ENCODE measurements at places on chromosomes 12 and 14.

GRCh38 chr14:36941783-36942521, 230.5 kb downstream of the SLC25A21 start:
- peak; percentile 51 for DNase-seq

GRCh38 chr12:11738450-11738849, 89.0 kb downstream of the ETV6 start:
- no peak for DNase-seq

GRCh38 chr14:94158239-94158883, 15.8 kb upstream of the PPP4R4 start:
- no peak for DNase-seq

- DNase-seq: no peak
Measured at GRCh38 chr12:28065374-28065773, 92.8 kb upstream of the PTHLH start.

DNA sequence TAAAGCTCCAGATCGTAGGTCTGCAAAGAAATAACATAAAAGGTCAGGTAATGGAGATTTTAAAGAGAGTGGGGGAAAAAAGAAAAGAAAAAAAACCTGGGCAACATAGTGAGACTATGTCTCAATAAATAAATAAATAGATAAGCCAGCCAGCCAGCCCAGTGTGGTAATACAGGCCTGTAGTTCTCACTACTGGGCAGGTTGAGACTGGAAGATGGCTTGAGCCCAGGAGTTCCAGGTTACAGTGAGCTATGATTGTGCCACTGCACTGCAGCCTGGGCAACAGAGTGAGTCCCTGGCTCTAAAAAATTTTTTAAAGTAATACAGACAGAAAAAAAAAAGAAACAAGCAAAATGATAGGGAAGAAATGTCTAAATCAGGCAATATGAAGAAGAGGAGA, 43.2 kb upstream of the BBS10 start:
- DNase-seq: no peak

DNA sequence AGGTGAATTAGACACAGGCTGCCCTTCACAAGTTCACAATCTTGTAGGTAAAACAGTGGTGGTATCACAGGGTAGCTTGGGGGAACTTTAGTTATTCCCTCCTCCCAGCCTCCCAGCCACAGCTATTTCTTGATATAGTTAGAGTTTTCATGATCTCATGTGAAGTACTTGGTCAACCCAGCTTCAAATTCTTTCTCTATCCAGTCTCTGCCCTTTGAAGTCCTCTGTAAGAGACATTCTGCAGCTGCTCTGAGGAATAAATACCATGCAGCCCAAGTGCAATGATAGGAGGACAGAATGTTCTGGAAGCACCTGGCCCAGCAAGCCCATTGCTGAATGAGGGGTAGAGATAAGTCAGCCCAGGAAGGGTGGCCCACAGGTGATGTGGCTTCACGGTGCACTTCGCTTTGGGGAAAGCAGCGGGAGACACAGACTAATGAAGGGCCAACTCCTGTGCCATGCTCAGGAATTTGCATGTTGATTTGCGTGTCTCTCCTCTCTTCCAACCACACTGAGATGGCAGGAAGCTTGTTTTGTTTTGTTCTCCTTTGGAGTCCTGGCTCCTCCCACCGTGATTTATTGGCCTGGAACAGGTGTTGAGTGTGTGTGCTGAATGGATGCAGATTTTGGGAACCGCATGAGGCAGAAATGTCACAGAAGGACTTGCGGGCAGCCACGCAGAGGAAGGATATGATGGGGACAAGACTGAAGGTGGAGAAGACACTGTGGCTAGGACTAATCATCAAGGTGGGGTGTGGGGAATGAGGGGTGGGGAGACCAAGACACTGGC, 8.0 kb upstream of the TXNRD1 start:
- no peak for DNase-seq

GRCh38 chr12:116393255-116393654, 115.8 kb upstream of the MED13L start:
- no peak for DNase-seq

GRCh38 chr14:75230140-75230792, 48.4 kb upstream of the FOS start:
- peak; percentile 44 for DNase-seq

GRCh38 chr12:92191061-92191460, 45.4 kb upstream of the BTG1 start:
- no peak for DNase-seq

- no peak for DNase-seq
Measured at GRCh38 chr12:110785240-110785639, 42.5 kb upstream of the PPP1CC start.

DNA sequence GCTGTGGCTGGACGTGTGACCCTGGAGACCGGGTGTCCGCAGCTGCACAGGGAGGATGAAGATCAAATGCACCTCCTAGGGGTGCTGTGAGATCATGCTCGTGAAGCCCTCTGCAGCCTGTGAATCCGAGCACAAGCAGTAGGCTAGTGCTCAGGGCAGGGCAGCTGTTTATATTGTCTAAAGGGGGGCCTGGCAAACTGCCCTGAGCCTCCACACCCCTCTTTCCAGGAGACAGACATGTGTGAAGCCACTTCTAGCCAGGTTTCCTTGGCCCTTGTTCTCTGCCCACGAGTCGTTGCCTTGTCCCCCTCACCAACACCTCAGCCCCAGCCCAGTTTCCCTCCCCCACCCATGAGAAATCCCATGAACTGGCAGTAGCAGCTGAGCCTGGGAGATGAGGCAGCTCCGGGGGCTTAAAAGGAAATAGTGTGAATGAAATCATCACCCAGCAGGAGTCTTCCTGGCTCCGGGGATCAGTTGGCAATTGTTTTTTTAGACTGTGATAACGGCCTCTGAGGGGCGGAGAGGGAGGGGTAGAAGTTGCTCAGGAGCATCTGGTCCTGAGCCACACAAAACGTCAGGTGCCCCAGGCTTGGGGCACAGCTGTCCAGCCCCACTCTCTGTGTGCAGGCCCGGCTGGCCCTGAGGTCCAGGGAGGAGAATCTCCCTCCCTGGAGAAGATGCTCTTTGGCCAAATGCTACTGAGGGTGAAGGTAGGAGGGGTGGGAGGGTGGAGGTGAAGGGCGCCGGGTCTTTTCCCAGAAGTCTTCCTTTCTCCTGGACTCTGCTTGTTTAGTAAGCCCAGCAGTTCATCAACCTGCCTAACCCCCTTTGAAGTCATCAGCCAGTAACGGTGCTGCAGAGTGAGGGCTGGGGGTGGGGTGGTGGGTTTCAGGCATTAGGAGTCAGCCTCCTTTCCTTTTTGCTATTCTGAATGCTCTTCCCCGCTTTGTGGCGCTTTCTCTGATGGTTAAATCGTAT, 4.0 kb downstream of the FGF6 start:
- DNase-seq: peak; percentile 19

DNA sequence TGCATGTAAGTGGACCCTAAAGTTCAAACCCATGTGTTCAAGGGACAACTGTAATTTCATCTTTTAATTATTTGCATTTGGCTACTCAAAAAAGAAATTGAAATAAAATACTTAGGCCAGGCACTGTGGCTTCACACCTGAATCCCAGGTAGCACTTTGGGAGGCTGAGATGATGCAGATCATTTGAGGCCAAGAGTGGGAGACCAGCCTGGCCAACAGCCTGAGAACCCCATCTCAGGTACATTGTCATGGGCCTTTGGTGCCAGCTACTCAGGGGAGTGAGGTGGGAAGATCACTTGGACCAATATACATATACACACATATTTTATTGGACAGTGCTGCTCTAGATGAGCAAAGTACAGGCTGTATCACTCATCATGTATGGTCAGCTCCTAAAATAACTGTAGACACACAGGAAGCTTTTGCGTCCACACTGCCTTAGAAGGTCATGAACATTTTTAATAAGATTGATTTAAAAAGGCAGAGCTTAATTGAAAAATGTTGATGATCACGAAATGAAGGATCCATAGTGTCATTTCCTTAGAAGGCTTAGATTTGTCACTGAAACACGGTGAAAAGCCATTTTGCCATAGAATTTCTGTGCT, 2.5 kb upstream of the ZCCHC8 start:
- DNase-seq: no peak

DNA sequence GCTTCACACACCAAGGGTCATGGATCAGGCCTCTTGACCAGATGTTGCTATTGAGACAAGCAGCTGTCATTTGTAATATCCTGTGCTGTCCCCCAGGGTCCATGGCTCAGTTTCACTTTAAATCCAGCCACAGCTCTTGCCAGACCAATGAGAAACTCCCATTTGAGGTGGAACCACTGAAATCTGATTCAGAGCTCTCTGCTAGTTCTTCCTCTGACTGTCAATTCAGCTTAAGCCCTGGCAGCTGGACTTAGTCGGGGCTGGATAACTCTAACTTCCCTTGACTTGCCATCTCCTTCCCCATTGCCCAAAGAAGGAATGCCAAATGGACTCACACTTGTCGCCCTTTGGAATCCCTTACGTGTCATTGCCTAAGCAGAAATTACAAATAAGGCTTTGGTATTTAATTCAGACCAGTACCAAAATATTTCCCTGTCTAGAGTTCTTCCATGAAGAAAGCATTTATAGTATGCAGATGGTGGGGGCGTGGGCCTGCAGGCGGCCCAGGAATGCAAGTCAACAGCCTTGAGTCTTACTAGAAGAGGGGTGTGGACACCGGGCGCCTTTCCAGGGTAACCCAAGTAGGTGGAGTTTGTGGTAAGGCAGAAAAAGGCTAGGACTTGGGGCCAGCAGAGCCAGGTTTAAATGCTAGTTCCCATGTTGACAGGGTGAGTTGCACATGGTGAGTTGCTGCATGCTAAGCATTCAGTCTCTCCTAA, 96.9 kb upstream of the TMPO start:
- peak; percentile 99 for DNase-seq

DNA sequence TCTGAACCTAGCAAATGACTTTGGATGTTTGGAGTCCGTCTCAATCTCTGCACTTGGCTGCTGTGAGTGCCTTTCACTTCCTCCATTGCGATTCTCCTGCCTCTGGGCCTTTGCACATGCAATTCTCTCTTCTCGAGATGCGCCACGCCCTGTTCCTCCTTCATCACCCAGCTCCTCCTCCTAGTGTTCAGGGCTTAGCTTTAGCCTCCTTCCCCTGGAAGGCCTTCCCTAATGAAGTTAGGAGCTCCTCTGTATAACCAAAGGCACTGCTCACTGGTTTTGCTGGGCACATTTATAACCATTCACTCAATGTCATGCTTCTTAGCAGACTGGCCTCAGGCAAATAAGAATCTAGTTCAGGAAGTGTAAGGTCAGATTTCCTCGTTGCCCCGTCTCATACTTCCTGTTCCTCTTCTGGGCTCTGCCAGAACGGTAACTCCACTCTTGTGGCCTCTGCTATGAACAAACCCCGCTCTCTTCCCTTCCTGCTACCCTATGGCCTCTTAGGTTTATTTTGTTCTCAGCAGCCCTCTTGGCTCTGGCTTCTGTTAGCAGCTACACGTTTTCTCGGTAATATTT, 171.4 kb downstream of the CRADD start:
- DNase-seq: no peak

DNA sequence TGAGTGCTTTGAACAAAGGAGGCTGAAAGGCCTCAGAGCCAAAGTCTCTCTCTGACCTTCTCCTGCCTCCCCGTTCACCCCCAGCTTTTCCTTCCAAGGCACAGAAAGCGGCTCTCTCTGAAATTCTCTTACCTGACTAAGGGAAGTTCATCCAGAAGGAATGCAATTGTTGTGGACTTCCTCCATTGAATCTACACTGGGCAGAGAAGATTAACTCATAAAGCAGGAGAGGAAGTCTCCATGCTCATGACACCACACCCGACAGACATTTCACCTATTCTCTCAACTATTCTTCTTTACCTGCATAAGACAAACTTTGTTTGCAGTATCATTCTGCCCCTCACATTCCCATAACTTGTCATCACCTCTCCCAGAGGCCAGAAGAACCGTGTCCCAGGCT, 129.3 kb upstream of the CCDC175 start:
- no peak for DNase-seq

DNA sequence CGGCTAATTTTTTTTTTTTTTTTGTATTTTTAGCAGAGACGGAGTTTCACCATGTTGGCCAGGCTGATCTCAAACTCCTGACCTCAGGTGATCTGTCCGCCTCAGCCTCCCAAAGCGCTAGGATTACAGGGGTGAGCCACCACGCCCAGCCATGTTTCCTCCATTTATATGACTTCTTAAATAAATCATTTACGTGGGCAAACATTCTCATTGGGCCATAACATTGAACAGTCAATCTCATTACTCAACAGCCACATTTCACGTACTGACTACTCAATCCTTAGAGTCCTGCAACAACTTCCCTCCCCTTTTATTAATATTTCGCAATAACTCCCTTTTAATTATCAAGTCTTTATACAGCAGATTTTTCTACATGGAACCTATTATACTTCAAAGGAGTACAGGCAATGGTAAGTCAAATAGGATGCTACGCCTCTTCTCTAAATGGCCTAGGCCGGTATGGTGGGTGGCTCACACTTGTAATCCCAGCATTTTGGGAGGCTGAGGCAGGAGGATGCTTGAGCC, 7.4 kb upstream of the CSRNP2 start:
- no peak for DNase-seq

DNA sequence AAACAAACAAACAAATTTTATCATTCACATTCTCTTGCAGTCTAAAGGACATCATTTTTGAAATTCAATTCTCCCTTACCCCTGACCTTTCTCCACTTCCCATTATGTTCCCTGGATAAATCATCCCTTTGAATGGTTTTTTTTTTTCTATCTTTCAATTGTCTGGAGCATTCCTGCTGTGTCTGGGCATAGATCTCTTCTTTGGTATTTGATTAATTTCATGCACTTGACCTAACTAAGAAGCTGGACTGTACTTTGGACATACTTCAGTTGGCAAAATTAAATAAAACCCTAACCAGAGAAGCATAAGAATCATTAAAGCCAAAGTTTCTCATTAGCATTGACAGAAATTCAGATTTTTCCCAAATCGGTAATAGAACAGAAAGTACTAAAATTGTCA, 163.6 kb upstream of the BMP4 start:
- no peak for DNase-seq

- DNase-seq: no peak
Measured at GRCh38 chr14:64790478-64790877, 86.3 kb downstream of the PLEKHG3 start.

GRCh38 chr14:72177251-72177650, 245.0 kb downstream of the RGS6 start:
- no peak for DNase-seq
